ENCODE measurements at places on chromosomes 11 and 22. TPM values are rescaled to one million over a fixed set of nuclear protein-coding genes. Genes with fewer than 3 reads are reported as not detected.

ZNF70 gene
- total RNA-seq: 4.0 TPM

MTFP1 gene
- 13.2 TPM for total RNA-seq

MCAM gene
- total RNA-seq: 130 TPM

ADAMTS15 gene
- total RNA-seq: 13.5 TPM

H19 gene
- total RNA-seq: 9.2 TPM

LRRC55 gene
- total RNA-seq: not detected

DMC1 gene
- total RNA-seq: 4.2 TPM

EFCAB6 gene
- 2.3 TPM for total RNA-seq

C1QTNF4 gene
- total RNA-seq: not detected

VWCE gene
- 0.19 TPM for total RNA-seq

MAJIN gene
- not detected for total RNA-seq

GANAB gene
- total RNA-seq: 233 TPM

CABP2 gene
- total RNA-seq: not detected

CD3E gene
- total RNA-seq: not detected

CASP1 gene
- total RNA-seq: 14.7 TPM

SAA2 gene
- total RNA-seq: 1.5 TPM

ABCG4 gene
- total RNA-seq: 0.19 TPM

CARD10 gene
- total RNA-seq: 3.6 TPM

KIF18A gene
- 29.1 TPM for total RNA-seq

PSMC3 gene
- total RNA-seq: 98.1 TPM

TSPAN4 gene
- 109 TPM for total RNA-seq

MIOX gene
- not detected for total RNA-seq

TSSK2 gene
- total RNA-seq: not detected

TLCD5 gene
- 11.6 TPM for total RNA-seq

OVCH2 gene
- not detected for total RNA-seq

SMTNL1 gene
- total RNA-seq: not detected

WT1 gene
- 0.28 TPM for total RNA-seq

ANGPTL5 gene
- total RNA-seq: 0.28 TPM

STIM1 gene
- 40.3 TPM for total RNA-seq

C11orf86 gene
- total RNA-seq: not detected

APOA4 gene
- total RNA-seq: not detected

MRGPRF gene
- total RNA-seq: 10.1 TPM

ACR gene
- total RNA-seq: not detected

CCDC87 gene
- 0.28 TPM for total RNA-seq
